ENCODE measurements at places on chromosomes 2 and 18. TPM values are rescaled to one million over a fixed set of nuclear protein-coding genes. Genes with fewer than 3 reads are reported as not detected.

DNA sequence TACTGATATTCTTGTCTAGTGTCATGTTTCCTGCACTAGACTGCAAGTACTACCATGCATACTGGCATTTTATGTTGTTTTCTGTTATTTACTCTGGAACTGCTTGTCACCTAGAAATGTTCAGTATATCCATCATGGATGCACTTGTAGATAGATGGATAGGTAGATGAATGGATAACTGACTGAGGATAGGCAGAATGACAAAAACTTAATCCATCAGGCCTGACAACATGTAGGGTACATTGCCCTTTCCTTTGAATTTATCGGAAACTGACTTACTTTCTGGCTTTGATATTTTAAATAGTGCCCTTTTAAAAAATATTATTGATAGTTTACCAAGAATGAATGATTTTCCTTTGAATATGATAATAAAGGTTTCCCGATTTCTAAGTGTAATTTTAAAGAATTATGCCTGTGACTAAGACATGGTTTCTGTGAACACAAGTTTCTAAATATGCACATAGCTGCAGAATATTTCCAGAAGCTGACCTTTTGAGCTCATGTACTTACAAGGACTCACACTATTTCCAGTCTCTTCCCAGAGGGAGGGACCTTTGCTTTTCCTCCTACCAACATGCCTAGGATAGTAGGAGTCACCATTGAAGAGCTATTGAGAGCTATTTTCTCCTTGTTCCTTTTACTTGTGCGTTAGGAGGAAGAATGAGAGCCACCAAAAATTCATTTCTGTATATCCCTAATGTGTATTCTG, 81.3 kb downstream of the ANKRD12 start:
- no peak for DNase-seq

DNA sequence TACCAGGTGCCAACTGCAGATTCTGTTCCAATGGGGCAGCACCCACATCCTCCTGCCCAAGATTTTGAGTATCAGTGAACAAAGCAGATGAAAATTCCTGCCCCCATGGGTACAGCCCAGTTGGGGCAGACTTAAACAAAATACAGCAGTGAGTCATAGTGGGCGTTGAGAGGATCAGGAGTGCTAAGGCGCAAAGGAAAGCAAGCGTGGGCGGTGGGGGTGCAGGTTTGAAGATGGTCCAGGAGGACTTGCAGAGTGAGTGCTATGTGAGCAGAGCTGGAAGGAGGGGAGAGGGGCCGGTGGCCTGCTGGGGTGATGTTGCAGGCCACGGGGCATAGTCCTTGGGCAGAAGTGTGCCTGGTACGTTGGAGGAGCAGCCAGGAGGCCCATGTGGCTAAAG, 24.7 kb downstream of the STEAP3 start:
- DNase-seq: no peak

- no peak for DNase-seq
Measured at GRCh38 chr2:43344868-43345373, 118.5 kb upstream of the ZFP36L2 start.

The ATOH8 gene
- total RNA-seq: not detected

GRCh38 chr18:78319264-78319663, 660.4 kb upstream of the SALL3 start:
- no peak for DNase-seq

The LGALSL gene
- 2.8 TPM for total RNA-seq

DNA sequence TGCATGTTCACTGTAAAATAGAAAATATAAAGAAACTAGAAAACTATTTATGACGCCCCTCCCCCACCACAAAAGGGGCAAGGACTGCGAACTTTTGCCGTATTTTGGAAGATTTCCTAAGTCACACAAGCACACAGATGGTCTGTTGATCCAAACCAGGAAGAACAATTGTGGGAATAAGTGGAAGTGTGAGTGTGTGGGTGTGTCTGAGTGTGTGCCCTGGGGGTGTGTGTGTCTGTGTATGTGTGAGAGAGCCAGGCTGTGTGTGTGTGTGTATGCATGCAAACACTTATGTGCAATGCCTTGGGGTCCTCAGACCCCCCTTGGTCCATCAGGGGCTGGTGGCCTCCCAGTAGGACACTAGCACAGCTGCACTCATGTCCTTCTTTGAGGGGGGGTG, 43.1 kb downstream of the HPCAL1 start:
- no peak for DNase-seq

DNA sequence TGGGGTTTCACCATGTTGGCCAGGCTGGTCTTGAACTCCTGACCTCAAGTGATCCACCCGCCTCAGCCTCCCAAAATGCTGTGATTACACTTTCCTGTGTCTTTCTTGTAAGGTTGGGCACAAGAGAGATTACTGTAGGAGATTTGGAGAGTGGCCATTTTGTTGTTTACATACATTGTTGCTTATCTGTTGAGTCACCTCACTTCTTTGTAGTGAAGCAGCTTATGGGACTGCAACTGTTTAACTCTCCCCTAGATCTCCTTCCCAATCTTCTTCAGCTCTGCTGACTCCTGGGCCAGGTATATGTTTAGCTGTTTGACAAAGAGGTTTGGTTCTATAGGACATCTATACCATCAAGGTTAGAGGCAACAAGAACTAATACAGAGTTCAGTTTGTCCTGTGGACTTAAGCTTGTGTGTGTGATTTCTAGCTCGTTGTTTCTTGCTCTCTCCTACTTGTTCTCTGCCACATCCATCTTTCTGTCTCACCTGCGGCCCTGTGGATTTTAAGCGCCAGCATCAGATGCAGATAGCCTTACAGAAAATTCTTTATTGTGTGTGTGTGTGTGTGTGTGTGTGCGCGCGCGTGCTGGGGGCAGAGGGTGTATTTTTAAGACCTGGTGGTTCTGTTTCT, 95.4 kb downstream of the HAUS1 start:
- DNase-seq: no peak

The ALPG gene
- not detected for total RNA-seq

DNA sequence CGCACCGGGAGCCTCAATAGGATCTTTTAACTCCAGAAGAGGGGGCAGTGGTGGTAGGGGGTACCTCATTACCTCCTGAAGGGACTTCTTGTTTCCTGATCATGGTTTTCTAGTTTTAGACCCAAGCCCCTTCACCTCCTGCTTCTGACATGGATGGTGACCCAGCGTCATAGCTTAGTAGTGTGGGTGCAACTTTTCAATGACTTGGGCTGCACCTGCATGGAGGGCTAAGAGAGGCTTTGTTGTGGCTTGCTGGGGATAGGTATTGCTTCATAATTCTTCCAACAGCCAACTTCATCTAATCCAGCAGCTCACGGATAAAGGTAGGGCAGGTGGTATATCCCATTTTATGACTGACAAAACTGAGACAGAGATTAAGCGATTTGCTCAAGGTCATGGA, 3.0 kb downstream of the SLC1A4 start:
- DNase-seq: no peak

GRCh38 chr2:220081171-220081570, 453.7 kb downstream of the SLC4A3 start:
- no peak for DNase-seq

DNA sequence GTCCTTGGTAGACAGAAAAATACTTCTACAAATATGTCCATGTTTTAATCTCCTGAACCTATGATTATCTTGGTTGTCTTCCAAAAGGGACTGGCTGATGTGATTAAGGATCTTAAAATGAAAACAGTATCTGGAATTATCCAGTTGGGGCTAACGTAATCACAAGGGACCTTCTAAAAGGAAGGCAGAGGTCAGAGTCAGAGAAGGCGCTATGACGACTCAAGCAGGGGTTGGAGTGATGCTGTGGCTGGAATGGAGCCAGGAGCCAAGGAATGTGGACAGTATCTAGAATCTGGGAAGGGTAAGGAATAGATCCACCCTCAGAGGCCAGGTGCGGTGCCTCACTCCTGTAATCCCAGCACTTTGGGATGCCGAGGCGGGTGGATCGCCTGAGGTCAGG, 4.2 kb upstream of the USP14 start:
- DNase-seq: no peak

DNA sequence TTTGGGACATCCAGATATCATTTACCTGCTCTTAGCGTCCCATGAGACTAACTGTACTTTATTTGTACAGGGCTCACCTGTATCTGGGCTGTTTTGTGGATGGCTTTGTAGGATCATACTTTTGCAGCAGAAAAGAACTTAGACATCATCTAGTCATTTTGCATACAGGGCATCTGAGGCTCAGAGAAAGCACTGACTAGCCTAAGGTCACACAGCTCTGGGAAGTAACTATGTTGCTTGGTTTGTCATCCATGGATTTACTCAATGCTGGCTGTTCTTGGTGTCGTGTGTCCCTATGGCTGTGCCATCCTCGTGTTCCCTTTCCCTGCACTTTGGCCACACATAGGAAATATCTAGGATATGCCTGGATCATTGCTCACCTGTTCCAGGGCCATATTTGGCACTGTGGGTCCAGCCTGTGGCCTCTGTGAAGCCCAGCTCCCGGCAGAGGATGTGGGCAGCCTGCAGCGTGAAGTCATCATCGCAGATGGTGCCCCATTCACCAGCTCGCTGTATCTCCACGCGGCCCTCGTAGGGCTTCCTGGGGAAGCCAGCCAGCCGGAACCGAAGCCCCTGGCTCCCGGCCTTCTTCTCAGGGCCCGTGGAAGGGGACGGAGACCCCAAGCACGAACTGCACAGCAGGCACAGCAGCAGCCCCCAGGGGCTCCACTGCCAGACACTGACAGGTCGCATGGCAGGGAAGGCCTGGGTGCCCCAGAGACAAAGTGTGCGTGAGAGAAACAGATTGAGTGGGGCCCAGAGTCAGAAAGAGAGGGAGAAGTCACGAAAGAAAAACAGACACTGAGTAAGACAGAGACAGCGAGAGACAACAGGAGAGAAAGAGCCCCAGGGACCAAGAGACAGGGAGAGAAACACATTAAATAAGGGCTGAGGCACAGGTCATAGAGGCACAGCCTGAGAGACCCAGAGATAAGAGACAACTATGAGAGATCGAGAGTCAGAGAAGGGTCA, 1.5 kb downstream of the LOXL3 start:
- DNase-seq: no peak

GRCh38 chr18:421247-422155, 79.0 kb downstream of the COLEC12 start:
- DNase-seq: no peak

DNA sequence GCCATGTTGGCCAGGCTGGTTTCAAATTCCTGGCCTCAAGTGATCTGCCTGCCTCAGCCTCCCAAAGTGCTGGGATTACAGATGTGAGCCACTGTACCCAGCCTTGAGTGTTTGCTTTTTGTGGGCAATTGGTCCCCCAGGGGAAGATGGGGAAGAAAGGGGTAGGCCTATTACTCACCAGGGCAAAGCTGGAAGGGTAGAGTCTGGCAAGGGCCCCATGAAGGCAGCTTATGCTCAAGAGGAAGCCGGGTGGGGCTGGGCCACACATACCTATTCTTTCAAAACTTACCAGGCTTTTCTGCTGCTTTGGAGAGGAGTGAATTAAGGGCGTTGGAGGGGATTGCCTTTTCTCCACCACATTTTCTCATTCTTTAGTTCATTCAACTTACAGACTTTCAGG, 24.5 kb upstream of the CD28 start:
- DNase-seq: peak; percentile 63

GRCh38 chr2:13114391-13114790, 397.7 kb downstream of the TRIB2 start:
- DNase-seq: no peak

GRCh38 chr2:37553411-37554154, 117.9 kb downstream of the CDC42EP3 start:
- DNase-seq: peak; percentile 14

GRCh38 chr2:130824492-130825061, 12.1 kb upstream of the ARHGEF4 start:
- peak; percentile 92 for DNase-seq

The HNMT gene
- not detected for total RNA-seq

The TLX2 gene
- total RNA-seq: 0.54 TPM

DNA sequence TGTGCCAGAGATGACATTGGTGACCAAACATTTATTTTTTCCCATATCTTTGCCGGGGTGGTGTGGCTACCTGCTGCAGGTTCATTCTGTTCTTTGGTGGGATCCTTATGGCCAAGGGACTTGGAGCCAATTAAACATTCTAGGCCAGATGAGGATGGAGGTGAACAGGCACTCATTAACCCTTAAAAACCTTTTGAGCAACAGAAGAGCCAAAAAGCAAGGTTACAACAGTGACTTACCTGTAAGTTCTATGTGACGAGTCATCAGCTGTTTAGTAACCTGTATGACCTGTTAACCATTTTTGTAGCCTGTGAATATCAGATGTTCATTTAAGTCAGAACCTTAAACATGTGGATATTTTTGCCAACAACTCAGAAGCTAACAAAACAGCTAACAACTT, 105.6 kb downstream of the XRCC5 start:
- peak; percentile 29 for DNase-seq

GRCh38 chr2:121705390-121705789, 31.3 kb downstream of the NIFK start:
- no peak for DNase-seq

- no peak for DNase-seq
Measured at GRCh38 chr2:27353762-27354596, 2.6 kb downstream of the GTF3C2 start.

DNA sequence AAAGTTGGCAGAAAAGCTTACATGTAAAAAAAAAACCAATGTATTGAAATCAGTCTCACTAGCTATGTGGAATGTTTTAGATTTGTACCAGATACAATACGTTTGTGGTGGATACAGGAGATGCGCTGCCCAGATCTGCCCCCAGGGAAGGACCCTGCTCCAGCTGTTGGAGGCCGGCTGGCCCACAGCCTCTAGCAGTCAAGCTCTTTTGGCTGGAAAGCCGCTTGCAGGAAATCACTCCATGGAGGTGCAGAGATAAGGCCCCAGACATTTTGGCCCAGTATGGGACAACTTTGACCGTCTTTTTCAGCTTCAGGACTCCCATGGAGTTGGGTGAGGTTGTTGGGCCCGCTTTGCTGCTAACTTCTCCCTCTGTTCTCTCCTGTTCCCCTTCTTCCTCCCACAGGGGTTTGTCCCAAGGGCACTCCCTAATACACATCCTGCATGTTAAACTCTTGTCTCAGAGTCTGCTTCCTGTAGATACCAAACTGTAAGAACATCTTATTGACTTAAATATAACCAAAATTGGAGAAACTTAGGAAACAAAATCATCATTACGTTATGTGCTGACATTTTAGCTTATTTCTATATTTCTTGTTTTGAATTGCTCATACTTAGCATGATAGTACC, 1.7 kb upstream of the QPCT start:
- DNase-seq: no peak

DNA sequence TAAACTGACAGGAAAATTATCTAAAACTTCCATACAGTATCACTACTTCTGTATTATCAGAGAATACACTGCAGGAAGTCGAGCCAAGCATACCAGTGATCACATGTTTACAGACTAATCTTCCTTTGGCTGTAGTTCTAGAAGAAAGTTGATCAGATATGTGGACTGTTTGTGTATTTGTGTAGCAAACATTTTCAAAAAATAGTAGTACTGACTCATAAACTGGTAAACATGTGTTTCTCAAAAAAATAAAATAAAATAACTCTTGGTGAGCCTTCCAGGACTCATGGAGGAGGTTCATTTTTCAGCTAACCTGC, 148.9 kb upstream of the SLC39A10 start:
- no peak for DNase-seq

- no peak for DNase-seq
Measured at GRCh38 chr2:174397773-174398172, 2.2 kb downstream of the SCRN3 start.

The AMER3 gene
- total RNA-seq: not detected

- no peak for DNase-seq
Measured at GRCh38 chr2:138712212-138712979, 67.8 kb downstream of the NXPH2 start.

The CFAP53 gene
- 0.38 TPM for total RNA-seq
